ENCODE measurements at places on chromosomes 4 and X.

DNA sequence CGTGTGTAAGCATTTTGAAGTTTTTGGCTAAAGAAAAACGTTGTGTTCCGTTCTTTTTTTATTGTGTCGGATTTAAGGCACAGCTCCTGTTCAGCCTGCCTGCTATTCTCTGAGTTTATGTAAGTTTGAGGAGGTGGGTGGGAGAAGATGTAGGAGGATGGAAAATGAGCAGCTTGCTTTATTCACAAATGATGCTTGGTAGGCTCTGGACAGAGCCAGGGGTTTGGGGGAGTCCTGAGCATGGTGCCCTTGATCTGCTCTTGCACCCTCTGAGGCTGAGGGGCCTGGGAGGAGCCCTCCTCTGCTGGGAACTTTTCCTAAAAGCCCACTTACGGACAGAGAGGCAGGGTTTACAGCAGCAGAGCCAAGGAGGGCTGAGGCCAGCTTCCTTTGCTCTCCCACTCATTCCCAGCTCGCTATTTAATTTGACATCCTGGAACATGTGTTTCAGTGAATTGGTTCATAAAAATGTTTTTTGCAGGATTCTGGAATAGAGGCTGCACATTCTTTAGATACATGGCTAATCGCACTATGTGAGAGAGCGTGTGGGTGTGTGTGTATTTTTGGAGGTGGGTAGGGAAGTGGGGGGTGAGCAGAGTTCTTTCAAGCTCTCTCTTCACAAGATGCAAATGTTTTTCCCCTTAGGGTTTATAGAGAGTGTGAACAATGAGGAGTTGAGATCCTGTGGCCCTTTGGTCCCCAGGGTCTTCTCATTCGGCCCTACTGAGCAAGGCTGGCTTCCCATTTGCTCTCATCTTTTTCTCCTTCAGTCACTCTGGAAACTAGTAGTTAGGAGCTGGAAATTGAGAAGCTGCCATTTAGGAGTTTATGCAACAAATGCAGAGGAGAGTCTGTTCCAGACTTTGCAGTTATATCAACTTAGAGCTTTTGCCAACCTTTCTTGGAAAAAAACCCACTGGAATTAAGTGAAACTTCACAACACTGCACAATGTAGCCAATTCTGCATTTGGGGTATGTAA, 32.1 kb downstream of the TMEM131L start:
- DNase-seq: no peak

DNA sequence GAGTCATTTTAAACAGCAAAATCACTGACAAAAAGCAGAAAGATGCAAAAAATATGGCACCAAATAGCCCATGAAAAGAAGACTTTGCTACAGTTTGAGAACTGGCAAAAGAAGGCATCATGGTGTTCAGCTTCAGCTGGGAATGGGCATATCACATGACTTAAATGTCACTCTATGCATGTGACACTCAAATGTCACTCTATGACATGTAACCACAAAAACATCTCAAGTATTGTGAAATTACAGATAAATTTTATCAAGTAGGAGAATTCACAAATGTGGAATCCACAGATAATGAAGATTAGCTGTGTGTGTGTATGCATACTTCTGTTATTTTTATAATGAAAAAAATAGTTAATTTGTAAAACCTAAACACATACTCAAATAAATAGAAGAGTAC, 81.9 kb downstream of the ATP10D start:
- DNase-seq: no peak

- DNase-seq: no peak
These were observed 1050.0 kb downstream of the ADGRL3 start for GRCh38 chr4:62250100-62250499.

- peak; percentile 1 for DNase-seq
These were observed 794.2 kb upstream of the LCORL start for GRCh38 chr4:18815779-18816173.

DNA sequence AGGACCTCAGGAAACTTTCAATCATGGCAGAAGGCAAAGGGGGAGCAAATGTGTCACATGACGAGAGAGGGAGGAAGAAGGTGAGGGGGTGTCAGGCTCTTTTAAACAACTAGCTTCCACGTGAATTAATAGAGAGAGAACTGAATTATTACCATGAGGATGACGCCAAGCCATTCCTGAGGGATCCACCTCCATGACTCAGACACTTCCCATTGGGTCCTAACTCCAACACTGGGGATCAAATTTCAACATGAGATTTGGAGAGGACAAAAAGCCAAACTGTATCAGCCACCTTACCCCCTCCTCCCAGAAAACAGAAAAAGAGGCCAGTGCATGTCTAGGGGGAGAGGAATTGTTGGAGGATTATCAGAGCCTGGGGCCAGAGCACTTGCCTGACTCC, 40.4 kb upstream of the LAS1L start:
- DNase-seq: no peak

DNA sequence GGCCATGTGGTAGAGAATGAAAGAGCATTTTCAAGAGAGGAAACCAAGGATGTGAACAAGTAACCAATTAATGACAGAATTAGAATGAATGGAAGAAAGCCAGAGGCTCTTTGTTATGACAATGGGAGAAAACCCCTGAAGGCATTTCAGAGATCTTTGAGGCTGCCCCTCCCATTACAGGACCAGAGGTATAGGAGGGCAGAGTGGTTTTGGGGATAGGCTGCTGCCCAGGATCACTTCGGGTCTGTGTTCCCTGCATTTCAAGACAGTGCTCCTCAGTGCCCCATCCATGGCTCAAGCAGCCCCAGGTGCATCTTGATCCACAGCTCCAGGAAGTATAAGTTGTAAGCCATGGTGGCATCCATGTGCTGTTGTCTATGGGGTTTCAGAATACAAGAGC, 124.0 kb upstream of the HPF1 start:
- DNase-seq: no peak

DNA sequence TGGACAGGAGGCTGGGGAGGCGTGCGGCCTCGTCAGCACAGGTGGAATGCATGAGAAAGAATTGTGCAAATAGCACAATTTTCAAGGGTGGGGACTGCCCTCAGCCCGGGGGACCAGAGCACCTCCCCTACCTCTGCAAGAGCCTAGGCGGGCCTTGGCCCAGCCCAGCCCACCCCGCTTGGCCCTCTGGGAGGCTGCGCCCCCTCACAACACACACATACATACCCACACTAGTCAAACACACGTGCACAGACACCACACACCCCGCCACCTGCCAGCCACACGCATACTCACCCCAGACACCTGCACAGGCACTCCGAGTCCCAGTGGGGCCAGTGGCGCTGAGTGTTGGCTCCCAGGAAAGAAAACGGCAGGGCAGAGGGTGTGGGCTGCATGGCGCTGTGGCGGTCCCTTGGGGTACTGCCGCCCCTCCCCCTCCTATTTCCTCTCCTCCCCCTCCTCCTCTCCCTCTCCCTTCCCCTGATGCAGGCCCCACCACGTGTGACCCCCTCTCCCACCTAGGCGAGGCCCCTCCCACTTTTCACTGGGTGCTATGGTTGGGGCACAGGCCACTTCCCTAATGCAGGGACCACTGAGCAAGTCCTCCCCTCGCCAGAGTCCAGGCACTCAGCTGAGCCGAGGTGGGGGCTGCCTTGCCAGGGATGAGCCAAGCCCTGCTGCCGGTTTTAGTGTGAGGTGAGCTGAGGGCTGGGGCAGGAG, 84.5 kb downstream of the FAM53A start:
- no peak for DNase-seq

GRCh38 chrX:19549838-19550237, 34.5 kb upstream of the MAP3K15 start:
- DNase-seq: no peak

All from HTR-8/SVneo (cell line).